ENCODE measurements at places on chromosomes 16 and 17. TPM values are rescaled to one million over a fixed set of nuclear protein-coding genes. Genes with fewer than 3 reads are reported as not detected.

Gene LRRC36
- total RNA-seq = not detected

Gene ABCA9
- total RNA-seq = 0.27 TPM

Gene RASL10B
- total RNA-seq = 0.27 TPM

Gene NRN1L
- 0.61 TPM for total RNA-seq

Gene CEP95
- 43.8 TPM for total RNA-seq

Gene CACNG1
- not detected for total RNA-seq

Gene TBC1D3C
- not detected for total RNA-seq

Gene MRTFB
- total RNA-seq = 15.8 TPM

Gene TBC1D3G
- total RNA-seq = not detected

Gene SDR42E2
- not detected for total RNA-seq

Gene TBC1D3I
- total RNA-seq = 0.84 TPM

Gene ZG16
- not detected for total RNA-seq

Gene NGFR
- 0.16 TPM for total RNA-seq

Gene KRTAP2-3
- total RNA-seq = not detected

Gene MPP2
- total RNA-seq = 0.86 TPM

Gene SLC12A3
- not detected for total RNA-seq

Gene TP53TG3F
- total RNA-seq = not detected

Gene SHCBP1
- 57.9 TPM for total RNA-seq

Gene CDRT4
- 7.2 TPM for total RNA-seq

Gene NUDT16L1
- total RNA-seq = 34.7 TPM

Gene CA10
- total RNA-seq = not detected

Gene RPGRIP1L
- 7.2 TPM for total RNA-seq

Gene EXOC3L1
- total RNA-seq = not detected

Gene PRR35
- not detected for total RNA-seq

Gene PRAC1
- total RNA-seq = not detected

Gene KRTAP4-6
- total RNA-seq = not detected

Gene TPSD1
- not detected for total RNA-seq

Gene C16orf96
- 0.16 TPM for total RNA-seq

Gene OMG
- 0.52 TPM for total RNA-seq

Gene CEP295NL
- not detected for total RNA-seq

Gene FTO
- 66.4 TPM for total RNA-seq

Gene HOXB1
- not detected for total RNA-seq

Gene GAS7
- total RNA-seq = 0.18 TPM

Gene GFAP
- not detected for total RNA-seq

Gene SPATA22
- not detected for total RNA-seq

Gene P2RX5
- total RNA-seq = 71.5 TPM

Gene HAP1
- 0.36 TPM for total RNA-seq

Gene TEKT5
- not detected for total RNA-seq

Gene DNAAF1
- not detected for total RNA-seq

Gene HYDIN
- total RNA-seq = not detected

Gene ADAM11
- 0.09 TPM for total RNA-seq

Data from T-helper 2 cell treated with Interferon-gamma antibody and Interleukin-4, amounts not matched to agents 100 ng/mL and 5 ng/mL, for 36 hours (primary cell).